Stimulated activated CD4-positive, alpha-beta T cell treated with anti-CD3 and anti-CD28 coated beads, Interleukin-1b, Interleukin-23, amount 100 ng/mL, for 4 hours (primary cell): ENCODE measurements at places on chromosomes 6 and 20.

GRCh38 chr20:43748274-43748673 is 21.5 kb upstream of the GTSF1L start:
- DNase-seq, result no peak

GRCh38 chr20:1184638-1185315 is at the start of gene TMEM74B:
TMEM74B (minus strand) TSS chr20:1184981; CDS start chr20:1183801, 1,180 bp downstream.
- no peak for DNase-seq

DNA sequence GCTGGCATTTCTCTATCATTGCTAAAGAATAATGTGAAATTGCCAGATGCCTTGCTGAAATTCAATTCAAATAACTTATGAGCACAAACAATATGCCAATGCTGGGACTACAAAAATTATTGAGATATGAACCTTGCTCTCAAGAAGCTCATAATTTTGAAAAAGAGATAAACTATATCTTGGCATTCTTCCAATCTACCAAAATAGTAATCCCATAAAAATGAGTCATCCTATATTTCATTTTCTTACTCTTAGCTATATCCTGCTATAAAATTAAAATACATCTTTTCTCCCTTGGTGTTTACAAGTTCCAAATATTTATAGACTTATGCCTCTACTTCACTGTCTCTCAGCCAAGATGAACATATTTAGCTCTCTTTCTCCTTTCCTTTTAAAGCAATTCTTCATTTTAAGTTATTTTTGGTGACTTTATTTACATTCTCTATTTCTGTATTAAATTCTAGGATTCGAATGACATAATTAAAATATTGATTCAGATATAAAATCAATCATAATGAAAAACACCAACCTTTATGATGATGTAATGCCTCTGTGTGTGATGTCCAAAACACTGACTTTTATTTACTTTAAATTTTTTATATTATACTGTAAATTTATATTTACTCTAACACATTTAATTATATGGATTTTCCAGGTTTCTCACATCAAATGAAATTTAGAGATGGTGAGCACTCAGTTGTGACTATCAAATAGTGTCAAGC is 152.6 kb downstream of the CDK19 start:
- DNase-seq, result no peak

DNA sequence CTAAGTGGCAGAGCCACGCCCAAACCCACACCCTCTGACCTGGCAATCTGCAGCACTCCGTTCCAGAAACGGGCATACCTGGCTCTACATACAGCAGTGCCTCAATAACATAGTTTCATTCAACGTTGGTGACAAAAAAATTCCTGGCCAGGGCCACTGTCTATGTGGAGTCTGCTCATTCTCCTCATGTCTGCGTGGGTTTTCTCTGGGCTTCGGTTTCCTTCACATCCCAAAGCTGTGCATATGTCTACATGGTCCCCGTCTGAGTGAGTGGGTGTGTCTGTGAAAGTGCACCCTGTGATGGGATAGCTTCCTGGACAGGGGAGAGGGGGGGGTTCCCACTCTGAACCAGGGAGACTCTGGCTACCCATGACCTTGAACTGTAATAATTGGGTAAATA is 2.1 kb downstream of the KIAA0319 start:
- no peak for DNase-seq

GRCh38 chr6:128600397-128600951 is 80.1 kb upstream of the PTPRK start:
- DNase-seq, result no peak

DNA sequence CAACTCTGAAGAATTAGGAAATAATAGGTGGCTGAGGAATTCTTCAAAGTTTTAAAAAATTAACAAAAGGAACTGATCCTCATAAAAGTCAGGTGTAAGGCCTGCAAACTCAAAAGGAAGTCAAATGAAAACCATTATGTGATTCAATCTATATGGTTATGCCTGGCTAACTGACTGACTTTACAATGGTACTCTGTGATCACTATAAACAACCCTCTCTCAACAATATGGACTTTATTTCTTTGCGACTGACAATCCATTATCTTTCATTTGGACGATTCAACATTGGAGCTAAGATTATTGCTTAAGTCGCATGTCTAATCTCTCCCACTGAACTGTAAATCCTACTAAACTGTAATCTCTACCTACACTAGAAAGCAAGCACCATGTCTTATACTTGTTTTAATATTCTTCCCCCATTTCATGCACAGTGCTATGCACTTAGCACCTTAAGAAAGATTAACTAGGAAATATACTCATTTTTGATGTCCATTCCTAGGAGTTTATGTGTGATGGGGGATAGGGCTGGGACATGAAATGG is 1.4 kb downstream of the STK38 start:
- no peak for DNase-seq

DNA sequence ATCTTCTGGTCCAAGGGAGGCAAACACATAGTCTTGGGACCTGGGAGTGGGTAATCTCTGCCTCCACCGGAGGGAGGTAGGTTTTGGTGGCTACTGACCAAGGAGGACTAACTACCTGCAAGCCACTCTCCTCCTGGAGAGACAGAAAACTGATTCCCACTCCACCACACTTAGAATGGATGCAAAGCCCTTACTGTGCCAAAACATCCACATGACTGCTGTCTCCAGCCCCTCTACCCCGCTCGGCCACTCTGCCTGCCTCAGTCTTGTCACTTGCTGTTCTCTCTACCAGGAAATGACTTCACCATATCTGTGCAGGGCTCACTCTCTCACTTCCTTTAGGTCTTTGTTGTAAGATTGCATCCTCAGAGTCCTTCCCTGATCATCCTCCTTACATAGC is 129.5 kb upstream of the ARG1 start:
- DNase-seq, result no peak

DNA sequence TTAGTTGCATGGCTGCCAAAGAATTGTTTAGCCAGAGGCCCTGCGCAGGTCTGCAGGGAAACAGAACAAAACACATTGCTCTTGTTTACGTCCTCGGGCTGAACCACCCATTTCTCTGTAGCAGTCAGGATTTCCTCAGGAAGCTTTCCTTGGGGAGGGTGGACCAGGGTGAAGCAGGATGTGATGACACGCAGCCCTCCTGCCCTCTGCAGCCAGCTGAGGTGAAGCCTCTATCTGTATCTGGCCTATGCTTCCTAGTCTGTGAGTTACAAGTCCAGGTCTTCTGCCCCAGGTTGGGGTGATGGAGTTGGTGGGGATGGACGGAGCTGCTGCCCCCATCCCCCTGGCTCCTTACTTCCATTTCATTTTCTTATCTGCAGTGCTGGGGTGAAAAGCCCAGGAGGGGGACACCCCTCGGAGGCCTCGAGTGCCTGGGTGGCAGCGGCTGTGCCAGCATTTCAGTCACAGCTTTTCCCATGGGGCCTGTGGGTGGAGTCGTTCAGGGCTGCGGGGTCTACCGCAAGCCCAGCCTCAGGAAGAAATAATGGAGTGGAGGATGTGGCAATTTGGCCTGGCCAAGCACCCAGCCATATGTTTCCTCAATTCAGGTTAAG is 24.9 kb downstream of the SASH1 start:
- DNase-seq, result no peak

DNA sequence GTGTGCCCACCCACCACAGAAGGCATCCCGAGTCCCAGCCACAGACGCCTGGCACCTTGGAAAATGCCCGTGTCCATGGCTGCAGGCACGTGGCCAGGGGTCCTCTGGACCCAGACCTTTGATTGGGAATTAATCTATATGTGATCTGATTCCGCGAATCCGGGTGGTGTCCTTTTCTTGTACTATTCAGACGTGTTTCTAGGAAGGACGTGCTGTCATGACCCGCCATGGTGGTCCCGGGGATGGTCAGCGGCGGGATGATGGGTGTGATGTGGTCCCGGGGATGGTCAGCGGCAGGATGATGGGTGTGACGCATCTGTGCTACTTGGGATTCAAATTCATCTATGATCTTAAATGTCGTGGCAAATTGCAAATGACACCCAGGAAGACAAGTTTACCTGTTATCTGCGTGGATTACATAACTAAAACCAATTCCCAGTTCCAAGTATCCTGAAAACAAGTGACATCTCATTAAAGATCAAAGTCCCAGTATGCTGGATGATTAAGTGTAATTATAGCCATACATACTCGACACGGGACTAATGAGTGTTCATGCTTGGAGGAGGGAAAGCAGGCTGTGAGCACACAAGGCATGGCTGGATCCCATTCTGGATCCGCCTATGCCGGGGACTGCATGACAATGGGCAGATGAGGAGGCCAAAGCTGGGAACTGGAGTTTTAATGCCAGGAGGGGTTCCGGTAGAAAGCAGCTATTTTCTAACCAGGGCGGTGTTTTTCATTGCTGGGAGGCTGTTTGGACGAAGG is 256.5 kb downstream of the TAF4 start:
- DNase-seq, result no peak

GRCh38 chr20:41047975-41048305 is 19.3 kb downstream of the TOP1 start:
- no peak for DNase-seq

DNA sequence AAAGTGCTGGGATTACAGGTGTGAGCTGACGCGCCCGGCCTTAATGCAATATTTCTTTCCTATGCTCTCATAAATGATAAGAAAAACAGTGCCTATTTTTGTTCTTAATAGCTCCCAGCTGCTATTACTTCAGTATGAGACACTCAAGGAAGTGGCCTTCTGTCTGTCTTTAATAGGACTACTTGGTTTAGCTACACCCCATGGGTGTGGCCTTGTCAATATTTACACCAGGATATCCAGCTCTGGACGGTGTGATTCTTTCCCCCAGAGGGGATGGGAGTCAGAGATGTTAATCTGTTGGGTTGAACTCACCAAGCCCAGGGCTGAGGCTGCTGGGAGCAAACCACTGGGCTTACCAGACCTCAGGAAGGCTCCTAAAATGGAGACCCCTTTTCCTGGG is 134.2 kb downstream of the CEP57L1 start:
- DNase-seq, result no peak

- no peak for DNase-seq
Measured at GRCh38 chr20:61278296-61278695, 26.2 kb downstream of the CDH4 start.

DNA sequence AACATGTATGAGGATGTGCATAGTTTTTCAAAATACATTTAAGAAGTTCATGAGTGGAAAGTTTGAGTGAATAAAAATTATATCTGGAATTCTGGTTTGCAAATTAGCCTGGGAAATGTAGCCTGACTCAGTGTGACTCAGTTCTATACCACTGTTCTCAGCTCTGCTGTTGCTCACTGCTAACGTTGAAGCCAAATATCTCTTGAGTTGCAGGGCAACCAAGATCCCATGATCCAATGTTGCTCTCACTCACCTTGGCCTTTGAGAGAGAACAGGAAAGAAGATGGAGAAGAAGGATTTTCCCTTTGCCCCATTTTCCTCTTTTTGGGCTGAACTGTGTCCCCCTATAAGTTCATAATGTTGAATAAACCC is 28.9 kb downstream of the PSMB9 start:
- DNase-seq, result no peak
